ENCODE measurements at places on chromosomes 12 and 14.

DNA sequence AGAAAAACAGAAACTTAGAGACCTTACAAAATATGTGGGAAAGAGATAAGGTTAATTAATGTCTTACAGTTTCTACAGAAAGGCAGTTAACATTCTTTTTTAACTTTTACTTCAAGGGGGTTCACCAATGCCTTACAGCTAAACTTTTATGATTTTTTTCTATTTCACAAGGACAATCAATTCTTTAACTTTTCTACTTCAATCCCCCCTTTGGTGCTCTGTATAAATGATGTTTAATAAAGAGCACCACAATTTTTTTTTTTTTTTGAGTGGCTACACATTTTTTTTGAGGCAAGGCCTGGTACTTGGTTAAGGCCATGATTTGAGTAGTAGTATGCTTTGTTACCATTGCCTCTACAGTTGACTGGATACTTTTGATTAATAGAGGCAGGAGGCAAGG lies 279.6 kb downstream of the PRKD1 start:
- DNase-seq = no peak

- no peak for DNase-seq
These were observed 727.3 kb upstream of the LMO3 start for GRCh38 chr12:17333287-17333686.

- no peak for DNase-seq
These were observed 56.6 kb upstream of the SRSF5 start for GRCh38 chr14:69710378-69710777.

DNA sequence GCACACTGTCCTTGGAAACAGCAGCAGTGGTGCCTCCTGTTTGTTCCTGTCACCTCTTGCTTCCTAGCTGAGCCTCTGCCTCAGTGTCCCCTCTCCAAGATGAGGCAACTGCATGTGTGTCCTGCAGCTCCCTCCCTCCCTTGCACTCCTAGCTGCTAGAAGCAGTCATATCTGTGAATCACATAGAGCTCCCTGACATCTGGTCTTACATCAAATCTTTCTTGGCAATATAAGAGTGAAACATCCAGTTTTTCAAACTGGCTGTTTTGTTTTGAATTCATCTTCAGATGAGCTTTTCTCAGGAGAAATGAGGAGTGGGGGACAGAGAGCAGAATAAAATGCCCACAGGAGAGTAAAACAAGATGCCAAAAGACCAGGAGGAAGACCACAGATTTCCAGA lies 103.7 kb downstream of the VCPKMT start:
- DNase-seq = no peak

DNA sequence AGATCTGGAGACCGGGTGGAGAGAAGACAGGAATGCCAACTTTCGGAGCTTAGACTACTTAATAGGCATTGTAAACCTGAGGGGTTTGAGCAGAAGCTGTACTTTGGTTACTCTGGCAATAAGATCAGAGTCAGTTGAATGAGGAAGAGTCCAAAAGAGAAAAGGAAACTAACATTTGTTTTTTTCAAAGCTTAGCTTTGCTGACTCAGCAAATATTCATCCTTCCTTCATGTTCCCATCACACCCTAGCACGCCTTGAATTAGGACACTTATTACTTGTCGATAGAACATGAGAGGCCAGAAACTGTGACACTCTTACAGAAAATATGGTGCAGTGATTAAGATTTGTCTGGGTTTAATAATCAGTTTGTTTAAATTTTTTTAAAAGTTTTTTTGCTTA lies 266.9 kb upstream of the ATP2B1 start:
- DNase-seq = no peak

GRCh38 chr14:104116756-104117340 lies 21.5 kb upstream of the KIF26A start:
- DNase-seq = no peak

DNA sequence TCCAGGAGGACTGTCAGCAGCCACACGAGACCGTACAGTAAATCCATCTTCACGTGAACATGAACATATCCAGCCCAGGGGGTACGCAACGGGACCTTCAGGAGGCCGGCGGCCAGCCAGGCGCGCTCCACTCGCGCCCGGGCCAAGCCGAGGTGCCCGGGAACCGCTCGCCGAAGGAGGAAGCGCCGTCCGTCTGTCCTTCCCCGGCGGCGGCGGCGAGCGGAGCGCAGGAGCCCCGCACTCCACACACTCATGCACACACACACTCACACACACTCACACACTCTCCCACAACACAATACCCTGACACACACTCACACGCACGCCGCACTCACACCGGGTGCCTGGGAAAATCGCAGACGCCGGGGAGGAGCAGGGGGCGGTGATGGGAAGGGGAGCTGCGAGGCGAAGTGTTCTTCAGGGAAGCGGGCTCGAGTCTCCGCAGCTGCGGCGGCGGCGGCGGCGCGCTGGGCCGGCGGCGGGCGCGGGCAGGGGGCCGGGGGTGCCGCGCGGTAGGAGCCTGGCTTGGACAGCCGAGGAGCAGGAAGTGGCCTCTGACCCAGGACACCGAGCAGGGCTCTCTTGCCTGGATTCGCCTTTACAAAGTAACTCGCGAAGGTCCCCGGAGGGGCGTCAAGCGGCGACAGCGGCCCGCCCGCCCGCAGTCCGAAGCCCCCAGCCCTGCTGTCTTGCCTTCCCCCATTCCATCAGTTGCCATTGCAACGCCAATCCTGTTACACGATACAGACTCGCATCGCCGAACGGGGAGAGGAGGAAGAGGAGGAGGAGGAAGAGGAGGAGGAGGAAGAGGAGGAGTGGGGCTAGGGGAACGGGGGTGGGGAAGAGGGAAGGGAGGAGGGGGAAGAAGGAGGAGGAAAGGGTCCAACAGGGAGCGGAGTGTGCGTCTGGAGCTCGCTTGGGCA lies 601 bp downstream of the MDGA2 start:
- no peak for DNase-seq

DNA sequence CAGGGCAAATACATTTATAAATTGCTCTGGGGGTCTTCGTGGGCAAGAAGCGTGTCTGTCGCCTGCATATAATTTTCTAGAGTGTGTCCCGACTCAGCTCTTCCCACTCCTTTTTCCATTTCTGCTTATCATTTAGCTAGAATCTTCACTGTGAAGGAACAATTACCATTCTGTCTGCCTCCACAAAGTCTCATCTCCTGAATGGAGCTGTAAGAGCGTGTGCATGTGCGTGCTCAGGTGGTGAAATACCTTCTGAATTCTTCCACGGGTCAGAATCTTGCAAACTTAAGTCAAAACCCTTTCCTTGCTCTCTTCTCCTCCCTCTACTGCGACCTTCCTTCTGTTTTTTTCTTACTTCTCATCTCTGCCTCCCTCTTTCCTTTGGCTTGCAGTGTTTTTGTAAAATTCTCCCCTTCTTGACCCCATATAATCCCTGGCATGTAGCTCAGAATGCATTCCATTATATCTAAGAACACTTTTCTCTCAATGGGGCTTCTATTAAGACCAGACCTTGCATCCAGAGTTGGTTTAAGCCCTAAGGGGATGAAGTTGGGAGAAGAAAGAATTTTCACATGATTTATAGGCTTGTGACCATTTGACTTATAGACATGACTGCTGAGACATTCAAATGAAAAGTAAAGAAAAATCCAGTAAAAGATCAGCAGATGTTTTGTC lies 25.0 kb upstream of the GSG1 start:
- no peak for DNase-seq

DNA sequence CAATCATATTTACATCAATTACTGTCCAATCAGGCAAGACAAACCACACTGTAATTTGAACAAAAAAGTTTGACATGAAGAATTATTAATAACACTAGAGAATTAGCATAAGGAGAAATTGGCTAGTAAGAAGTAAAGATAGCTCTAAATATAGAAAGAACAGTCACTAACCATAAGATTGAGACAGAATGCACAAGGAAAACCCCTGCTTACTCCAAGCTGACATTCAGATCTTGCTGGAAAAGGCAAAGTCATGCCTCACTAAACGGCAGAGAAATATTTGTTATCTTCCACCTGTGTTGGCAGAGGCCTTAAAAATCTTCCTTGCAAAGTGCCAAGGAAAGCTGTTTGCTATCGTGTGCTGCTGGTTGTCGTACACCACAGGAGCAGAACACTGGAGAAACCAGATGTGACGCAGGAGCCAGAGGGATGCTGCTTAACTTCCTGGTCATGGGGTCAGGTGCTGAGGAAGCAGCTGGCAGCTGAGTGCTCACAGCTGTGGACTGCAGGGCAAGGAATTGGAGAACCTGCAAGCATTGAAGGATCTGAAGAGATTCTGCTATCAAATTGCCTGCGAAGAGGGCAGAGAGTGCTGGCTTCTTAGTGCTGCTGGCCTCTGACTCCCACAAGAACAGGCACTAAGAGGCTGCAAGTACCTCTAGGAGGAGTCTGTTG lies 1323.3 kb downstream of the LRFN5 start:
- no peak for DNase-seq
